H1 (cell line): ENCODE measurements at places on chromosomes 13 and 19. TPM values are rescaled to one million over a fixed set of nuclear protein-coding genes. Genes with fewer than 3 reads are reported as not detected.

- DNase-seq, result no peak
These were observed 17.6 kb downstream of the RANBP3 start for GRCh38 chr19:5960005-5961001.

Gene GDF15
- 4.1 and 5.0 TPM in 2 replicates for total RNA-seq

- DNase-seq, result no peak
These were observed 1.7 kb upstream of the PPP5C start for GRCh38 chr19:46345157-46345556.

DNA sequence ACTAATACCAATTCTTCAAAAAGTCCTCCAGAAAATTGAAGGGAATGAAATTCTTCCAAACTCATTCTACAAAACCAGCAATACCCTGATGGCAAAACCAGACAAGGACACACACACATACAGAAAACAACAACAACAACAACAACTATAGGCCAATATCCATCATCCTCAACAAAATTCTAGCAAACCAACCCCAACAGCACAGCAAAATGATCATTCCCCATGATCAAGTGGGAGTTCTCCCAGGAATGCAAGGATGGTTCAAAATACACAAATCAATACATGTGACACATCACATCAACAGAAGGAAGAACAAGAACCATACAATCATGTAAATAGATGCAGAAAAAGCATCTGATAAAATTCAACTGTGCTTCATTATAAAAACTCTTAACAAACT is 18.7 kb upstream of the ZNF181 start:
- no peak for DNase-seq

Gene ZNF793
- total RNA-seq, result 11.6 and 13.3 TPM in 2 replicates

- no peak for DNase-seq
These were observed 3.1 kb upstream of the GTF3A start for GRCh38 chr13:27421101-27421871.

DNA sequence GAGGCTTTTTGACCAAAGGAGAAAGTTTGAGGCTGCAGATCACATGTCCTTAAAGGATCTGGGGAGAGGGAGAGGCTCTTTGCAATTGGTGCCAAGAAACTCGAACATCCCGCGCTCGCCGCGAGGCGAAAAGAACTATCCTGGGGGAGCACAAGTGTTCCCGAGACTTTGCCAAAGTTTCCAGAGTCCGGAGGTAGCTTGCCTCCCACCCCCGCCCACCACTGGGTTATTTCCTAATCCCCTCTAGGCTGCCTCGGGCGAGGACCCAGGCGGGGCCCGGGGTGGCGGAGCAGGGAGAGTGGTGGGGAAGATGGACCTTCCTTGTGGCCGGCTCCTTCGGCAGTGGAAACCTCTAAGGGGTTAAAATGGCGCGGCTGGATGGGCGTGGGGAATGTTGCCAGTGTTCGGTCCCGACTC is 114.5 kb downstream of the KCNRG start:
- no peak for DNase-seq

Gene MATK
- total RNA-seq, result 21.4 and 21.5 TPM in 2 replicates

Gene OR7C1
- not detected in 2 replicates for total RNA-seq

DNA sequence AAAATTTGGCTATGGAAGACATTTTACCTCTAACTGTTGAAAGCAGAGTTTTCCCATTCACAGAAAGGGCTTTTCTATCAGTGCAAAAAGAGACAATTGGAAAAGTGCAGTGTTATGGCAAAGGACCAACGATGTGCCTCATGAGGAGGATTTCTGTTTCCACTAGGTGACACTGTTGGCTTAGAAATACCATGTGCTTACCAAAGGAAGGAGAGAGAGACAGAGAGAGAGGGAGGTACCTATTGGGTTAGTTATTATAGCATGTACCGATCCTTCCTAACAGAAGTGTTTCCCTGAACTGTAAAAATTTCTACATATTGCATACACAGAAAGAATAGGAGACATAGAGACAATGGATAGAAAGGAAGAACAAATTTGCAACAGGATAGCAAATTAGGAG is 23.9 kb upstream of the PSG4 start:
- DNase-seq, result no peak

GRCh38 chr19:45305421-45305820 is 17.3 kb downstream of the CKM start:
- no peak for DNase-seq

DNA sequence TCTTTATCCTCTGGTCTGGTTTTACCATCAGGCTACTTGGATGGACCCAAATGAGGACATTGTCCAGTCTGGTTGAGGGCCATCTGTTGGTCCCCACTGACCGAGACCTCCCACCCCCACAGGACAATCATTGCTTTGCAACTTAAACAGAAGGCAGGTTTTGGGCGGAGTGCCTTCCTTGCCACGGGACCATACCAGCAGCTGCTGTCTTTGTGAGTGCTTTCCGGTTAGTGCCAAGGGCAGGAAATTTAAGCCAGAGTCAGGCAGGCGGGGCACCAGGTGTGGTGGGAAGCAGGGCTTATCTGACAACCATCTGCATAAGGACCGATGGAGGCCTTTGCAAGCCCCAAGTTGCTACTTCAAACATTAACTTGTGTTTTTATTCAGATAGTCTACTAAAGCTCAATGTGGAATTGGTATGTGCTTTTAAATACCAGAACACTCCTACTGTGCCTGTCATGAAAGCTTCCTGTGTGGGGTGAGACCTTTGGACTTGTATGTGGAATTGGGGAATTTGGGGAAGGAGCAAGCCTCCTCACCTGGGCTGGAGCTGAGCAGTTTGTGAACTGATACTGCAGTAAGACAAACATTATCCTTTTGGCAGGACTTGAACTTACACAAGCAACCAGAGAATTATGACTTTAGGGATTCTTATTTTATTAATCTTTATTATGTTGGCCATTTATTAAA is 39.3 kb upstream of the UBE2L5 start:
- DNase-seq, result no peak

Gene CNMD
- 113 and 122 TPM in 2 replicates for total RNA-seq

Gene CXCL17
- not detected in 2 replicates for total RNA-seq

GRCh38 chr19:46453661-46454060 is 17.7 kb downstream of the PNMA8A start:
- no peak for DNase-seq

Gene TMEM272
- total RNA-seq, result not detected in 2 replicates

GRCh38 chr13:85812282-85812681 is 13.1 kb upstream of the SLITRK6 start:
- no peak for DNase-seq

Gene CNN1
- 29.8 and 32.4 TPM in 2 replicates for total RNA-seq

- DNase-seq, result no peak
These were observed 107.2 kb upstream of the HTR2A start for GRCh38 chr13:47004027-47004426.

DNA sequence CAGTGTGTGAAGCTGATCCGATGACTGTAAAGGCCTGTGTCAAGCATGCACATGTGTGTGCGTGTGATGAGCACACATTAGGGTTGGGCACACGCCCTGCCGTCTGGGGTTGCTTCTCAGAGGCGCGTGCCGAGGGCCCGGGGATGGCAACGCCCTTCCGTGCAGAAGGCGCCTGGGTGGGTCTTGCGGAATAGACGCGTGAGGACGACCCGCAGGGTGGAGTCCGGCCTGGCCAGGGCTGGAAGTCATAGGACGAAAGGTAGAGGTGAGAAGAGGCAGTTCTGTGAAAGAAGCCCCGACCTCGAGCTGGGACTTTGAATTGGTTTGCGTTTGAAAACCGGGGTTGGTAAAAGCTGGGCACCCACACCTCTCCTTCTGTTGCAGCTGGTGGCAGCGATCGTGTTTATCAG is 35.7 kb downstream of the TMEM255B start:
- no peak for DNase-seq

GRCh38 chr19:13299838-13300237 is 149.6 kb downstream of the IER2 start:
- DNase-seq, result no peak

DNA sequence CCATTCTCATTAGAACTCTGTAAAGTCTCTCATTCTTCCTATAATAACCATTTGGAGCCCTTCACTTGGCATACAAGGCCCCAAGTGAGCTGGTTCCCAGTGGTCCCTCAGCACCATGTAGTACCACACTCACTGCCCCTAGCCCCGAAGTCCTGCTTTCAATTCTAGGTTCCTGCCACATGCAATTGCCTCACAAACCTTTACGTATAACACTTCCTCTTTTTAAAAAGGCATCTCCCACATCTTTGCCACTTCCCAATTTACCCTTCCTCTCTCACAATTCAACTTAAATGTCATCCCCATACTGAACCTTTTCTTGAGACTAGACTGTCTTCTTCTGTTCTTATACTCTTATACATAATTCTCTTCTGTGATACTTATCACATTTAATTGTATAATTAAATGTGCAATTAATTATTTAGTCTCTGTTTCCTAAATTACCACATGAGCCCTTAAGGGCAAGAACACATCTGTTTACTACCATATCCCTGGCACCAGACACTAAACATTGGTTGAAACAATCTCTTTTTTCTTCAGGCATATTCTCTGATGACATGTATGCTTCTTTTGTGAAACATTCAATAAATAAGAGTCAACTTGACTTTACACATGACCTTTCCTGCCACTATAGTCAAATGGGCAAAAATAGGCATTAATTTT is 304.0 kb downstream of the SPRY2 start:
- no peak for DNase-seq

GRCh38 chr13:60329221-60329923 is 67.6 kb upstream of the TDRD3 start:
- peak; percentile 71 for DNase-seq

DNA sequence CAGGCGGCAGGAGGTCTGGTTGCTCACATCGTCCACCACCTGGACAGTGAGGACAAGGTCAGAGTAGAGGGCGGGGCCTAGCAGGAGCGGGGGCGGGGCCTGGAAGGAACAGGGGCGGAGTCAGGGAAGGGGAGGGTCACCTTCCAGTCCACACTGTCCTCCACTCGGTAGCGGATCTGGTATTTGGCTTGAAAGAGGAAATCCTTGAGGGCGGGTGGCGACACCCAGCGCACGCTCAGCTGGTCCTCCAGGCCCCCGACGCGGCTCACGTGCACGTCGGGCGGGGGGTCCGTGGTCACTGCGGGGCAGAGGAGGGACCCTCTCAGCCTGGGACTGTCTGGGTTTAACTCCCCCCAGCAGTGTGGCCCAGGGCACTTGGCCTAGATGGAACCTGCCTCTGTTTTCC is 8.2 kb downstream of the REX1BD start:
- DNase-seq, result no peak

DNA sequence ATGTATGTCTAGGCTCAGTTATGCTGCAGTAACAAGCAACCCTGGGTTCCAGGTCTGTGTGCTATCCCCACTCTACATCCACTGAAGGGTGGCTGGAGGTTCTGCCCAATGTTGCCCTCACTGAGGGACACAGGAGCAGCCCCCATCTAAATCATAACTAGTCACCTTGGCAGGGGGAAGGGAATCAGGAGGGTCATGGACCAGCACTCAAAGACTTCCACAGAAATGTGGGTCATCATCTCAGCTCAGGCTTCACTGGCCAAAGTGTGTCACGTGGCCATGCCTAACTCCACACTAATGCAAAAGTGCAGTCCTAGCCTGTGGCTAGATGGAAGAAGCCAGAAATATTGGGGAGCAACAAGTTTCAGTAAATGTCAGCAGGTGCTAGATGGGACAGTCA is 137.3 kb upstream of the ZNF507 start:
- no peak for DNase-seq

Gene CGB3
- total RNA-seq, result not detected in 2 replicates

Gene PEX11G
- 1.8 and 2.1 TPM in 2 replicates for total RNA-seq

- DNase-seq, result no peak
These were observed 1.8 kb downstream of the MBNL2 start for GRCh38 chr13:97223711-97224541.

DNA sequence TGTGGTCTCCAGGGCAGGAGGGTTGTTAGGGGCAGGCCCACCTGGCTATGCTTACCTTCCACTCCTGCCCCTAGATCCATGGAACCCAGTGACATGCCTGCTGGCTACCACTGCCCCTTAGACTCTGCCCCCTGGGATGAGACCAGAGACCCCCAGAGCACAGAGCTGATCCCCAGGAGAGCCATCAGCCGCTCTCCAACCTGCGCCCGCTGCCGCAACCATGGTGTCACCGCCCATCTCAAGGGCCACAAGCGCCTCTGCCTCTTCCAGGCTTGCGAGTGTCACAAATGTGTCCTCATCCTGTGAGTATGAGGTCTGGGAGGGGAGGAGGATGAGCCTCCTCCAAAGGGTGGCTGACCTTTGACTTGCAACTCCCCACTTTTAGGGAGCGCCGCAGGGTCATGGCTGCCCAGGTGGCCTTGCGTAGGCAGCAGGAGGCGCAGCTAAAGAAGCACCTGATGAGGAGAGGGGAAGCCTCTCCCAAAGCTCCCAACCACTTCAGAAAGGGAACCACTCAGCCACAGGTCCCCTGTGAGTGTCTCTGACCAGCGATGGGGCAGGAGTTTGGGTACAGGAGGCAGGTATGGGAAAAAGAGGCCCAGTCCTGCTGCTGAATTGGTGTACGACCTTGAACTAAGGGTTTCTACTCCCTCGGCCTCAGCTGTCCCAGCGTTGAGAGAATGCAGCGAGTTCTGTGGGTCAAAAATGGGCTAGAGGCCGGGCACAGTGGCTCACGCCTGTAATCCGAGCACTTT is 2.7 kb downstream of the DMRTC2 start:
- DNase-seq, result no peak

GRCh38 chr19:12763100-12763499 is 11.5 kb downstream of the BEST2 start:
- no peak for DNase-seq

GRCh38 chr13:40408602-40409001 is 257.8 kb downstream of the FOXO1 start:
- DNase-seq, result no peak

Gene VSTM2B
- total RNA-seq, result 1.2 and 1.5 TPM in 2 replicates

DNA sequence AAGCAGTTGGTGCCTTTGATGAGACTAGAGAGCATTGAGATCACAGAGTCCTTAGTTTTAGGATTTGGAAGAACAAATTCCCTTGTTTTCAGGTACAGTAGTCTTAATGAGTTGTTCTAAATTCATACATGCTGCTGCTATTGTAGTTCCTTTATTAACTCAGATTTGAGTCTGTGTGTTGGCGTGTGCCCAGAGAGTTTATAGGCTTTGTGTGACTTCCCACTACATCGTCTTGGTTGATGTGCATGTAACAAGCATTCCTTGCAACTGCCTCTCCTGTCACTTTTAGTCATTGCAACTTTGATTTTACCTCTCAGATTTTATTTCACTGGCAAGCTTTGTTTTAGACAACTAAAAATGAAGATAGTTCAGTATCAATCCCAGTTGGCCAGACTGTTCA is 135.5 kb downstream of the ZAR1L start:
- DNase-seq, result no peak

- no peak for DNase-seq
These were observed 7.9 kb downstream of the PPP1R37 start for GRCh38 chr19:45100846-45101252.
